ENCODE measurements at places on chromosomes 12 and 14.

DNA sequence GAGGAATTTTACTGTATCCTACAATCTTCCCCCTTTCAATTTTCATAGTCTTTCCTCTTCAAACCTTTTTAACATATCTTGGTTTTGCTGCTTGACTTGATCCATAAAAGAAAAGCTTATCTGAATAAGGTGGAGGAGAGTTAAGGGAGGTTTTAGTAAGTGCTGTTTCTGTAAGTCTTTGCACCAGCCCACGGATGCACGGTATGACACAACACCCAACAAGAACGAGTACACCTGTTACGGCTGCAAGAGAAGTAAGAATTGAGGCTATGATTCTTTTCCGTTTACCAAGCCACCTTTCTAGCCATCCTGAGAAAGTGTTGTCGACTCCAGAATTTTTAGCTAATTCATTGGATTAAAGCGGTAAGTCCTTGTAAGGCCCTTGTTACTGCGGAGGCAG is 26.1 kb upstream of the CPNE8 start:
- no peak for DNase-seq

GRCh38 chr14:62206456-62206855 is 444.2 kb downstream of the SNAPC1 start:
- DNase-seq, result no peak

DNA sequence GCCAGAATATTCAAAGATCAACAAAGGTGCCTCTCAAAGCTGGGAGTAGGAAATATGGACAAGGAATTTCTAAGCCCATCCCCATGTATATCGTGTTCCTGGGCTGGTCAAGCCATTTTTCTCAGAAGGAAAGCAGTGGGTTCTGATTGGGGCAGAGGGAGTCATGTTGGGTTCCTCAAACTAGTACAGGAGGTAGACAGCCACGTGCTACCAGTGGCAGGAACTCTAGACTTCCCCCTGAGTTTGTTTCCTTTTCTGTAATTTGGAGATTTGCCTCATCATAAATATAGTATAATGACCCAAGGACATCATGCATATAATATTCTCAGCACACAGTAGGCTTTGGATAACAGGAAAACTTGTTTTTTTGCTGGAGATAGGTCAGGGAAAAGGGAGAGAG is 16.4 kb upstream of the PLEKHH1 start:
- DNase-seq, result no peak

- DNase-seq, result no peak
Measured at GRCh38 chr14:102909462-102909861, 13.0 kb upstream of the AMN start.

DNA sequence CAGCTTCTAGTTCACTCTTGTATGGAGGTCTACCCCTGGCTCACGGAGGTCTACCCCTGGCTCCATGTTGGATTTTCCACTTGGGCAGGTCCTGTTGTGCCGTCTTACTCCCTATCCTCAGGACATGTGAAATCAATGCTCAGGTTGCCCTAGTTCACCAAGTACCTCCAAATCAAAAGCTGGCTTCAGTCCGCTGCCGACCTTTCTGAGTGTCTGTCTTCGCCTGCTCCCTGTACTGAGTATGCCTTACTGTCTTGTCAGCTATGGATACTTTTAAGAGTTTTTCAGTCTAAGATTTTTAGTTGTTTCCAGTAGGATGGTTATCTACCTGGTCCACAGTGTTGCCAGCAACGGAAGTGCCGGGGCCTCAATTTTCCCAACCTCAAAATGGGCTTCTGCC is 40.1 kb upstream of the BCL11B start:
- DNase-seq, result no peak

GRCh38 chr12:70719672-70720420 is 82.6 kb upstream of the PTPRB start:
- DNase-seq, result peak; percentile 10

Data from stimulated activated CD4-positive, alpha-beta T cell treated with anti-CD3 and anti-CD28 coated beads, Interleukin-1b, Interleukin-23, amount 100 ng/mL, for 4 hours (primary cell).